ENCODE measurements at places on chromosomes 2 and 18.

DNA sequence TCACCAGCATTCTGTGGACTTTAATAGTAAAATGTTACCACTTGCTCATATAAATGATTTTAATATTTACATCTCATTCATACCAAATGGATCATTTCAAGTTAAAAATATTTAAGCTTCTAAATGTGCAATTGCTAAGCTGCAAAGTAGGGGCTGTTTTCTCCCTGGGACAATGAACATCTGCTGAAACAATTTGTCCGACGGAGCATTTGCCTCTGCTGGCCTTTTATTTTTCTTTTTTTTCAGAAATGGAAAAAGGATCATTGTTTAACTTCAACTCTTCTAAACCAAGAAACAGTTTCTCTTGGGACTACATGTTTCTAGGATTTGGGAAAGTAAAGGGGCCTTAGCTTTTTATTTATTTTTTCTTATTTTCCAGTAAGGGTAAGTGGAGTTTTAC, 43.8 kb upstream of the ITPRID2 start:
- DNase-seq = no peak

DNA sequence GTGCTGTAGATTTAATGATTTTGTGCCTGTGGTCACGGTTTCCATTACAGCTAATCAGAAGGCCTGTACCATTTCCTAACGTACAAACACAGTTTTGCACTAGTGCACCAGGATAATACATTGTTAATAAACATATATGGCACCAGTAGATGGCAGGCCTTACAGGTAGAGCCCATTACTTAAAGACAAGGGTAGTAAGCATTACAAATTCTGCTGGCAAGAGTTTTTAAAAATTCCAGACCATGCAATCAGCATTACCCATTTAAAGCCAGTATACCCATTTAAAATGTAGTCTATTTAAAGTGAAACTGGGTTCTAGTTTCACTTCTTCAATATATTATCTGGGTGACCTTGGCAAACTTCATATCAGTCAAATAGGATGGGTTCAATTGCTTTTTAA, 224.2 kb downstream of the NUP35 start:
- no peak for DNase-seq

DNA sequence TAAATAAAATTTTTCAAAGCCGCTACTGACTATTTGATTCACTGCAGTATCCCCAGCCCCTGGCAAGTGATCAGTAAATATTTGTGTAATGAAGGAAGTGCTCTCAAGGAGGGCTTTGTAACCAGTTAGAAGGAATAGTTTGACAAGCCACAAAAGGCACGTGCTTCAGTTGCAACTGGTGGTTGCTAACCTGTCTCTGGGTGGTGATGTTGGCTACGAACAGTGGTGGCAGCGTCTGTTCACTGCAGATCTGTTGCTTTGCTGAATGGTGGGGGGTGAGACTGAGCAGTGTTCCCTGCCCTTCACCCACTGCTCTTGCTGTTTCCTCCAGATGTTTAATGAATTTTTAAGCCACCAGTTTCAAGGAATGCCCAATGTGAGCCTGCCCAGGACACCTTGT, 73.9 kb upstream of the SIX2 start:
- no peak for DNase-seq

DNA sequence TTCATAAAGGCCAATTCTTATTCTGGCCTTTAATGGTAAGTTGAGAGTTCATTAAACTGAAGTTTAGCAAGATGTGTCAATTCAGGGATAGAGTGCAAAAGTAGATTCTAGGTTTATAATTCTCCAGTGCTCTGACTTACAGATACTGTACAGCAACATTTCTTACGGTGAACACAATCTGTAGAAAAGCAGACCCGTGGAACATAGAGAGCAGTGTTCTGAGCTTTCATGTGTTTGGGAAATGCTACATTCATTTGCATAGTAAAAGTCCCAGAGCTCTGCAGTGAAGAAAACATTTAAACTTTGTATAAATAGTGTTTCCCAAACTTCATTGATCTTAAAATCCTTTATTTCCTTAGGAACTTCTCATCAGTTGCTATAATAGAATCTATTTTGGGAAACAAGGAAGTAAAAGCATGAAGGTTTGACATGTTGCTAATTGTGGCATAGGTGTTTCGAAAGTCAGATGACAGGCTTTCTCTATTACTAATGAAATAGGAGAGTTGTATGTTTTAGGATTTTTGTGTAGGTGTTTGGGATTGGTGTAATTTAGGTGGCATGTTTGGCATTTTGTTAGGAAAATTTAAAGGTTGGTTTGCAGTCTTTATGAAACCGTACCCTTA, 138.2 kb downstream of the ASXL3 start:
- DNase-seq = no peak

DNA sequence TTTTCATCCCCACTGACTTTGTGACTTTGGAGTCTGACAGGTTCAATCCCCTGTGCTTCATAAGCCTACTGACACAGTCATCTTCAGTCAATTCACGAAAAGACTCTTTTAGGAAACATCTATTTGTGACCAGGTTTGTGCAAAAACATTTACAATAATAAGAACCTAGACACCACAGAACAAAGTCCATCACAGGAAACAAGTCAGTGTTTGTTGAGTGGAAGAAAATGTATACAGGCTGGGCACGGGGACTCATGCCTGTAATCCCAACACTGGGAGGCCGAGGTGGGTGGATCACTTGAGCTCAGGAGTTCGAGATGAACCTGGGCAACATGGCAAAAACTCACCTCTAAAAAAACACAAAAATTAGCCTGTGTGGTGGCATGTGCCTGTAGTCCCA, 49.7 kb downstream of the TGFA start:
- DNase-seq = no peak

DNA sequence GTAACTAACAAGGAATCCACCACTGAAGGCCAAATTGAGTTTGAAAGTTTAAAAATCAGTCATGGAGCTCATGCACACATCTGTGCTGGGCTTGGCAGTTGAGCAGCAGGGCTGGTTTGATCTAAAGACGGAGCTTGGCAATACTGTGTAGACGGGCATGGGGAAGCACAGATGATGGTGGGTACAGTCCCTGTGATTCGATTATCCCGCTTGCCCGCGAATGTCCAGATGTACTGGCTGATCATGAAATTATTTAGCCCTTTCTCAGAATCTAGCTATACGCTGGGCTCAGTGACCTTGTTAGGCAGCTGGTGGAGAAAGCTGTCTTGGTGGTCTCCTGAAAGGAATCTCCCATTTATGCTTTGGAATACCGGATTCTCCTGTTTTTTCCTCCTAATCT, 74.8 kb upstream of the SOX11 start:
- DNase-seq = no peak

DNA sequence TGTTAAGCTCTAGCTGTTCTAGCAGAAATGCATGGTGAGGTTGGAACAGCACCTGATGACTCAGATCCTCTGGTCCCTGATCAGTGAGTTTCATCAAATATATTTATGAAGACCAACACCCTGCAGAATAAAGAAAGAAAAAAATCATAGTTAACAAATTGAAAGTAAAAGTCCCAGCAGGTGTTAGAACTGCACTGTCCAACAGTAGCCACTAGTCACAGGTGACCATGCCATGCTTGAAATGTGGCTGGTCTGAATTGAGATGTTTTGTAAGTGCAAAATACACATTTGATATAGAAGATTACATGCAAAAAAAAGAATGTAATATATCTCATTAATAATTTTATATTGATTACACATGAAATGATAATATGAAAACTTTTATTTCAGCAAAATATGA, 1010.7 kb upstream of the ZEB2 start:
- DNase-seq = no peak

DNA sequence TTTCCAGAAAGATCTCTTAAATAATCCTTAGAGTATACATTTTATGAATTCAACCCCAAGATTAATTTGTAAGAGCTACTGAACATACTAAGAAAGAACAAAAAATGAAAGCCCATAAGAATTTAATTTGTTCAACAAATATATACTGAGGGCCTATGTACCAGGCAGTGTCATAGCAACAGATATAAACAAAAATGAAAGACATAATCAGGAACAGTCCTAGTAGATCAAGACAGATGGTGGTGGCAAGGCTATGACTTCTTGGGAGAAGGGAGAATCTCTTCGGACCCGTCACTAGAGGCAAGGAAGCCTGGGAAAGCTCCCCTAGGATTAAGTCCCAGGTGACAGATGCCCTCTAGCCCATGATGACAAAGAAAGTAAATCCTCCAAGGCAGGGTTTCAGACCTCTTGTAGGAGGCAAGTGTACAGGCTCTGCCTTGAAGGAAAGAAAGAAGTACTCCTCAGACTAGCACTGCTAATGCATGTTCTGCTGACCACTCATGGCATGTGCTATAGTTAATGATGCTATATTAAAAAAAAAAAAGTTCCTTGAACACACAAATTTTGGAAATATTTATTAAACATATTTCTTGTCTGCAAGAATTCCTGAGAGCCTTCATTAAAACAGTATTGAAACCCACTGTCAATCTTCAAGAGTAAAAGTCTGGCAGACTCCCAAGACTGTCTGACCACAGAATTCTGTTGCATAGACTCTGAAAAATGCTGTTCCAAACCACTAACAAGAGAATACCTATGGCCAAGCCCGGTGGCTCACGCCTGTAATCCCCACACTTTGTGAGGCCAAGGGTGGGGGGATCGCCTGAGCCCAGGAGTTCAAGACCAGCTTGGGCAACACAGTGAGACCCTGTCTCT, 31.5 kb downstream of the NOL10 start:
- DNase-seq = peak; percentile 51

DNA sequence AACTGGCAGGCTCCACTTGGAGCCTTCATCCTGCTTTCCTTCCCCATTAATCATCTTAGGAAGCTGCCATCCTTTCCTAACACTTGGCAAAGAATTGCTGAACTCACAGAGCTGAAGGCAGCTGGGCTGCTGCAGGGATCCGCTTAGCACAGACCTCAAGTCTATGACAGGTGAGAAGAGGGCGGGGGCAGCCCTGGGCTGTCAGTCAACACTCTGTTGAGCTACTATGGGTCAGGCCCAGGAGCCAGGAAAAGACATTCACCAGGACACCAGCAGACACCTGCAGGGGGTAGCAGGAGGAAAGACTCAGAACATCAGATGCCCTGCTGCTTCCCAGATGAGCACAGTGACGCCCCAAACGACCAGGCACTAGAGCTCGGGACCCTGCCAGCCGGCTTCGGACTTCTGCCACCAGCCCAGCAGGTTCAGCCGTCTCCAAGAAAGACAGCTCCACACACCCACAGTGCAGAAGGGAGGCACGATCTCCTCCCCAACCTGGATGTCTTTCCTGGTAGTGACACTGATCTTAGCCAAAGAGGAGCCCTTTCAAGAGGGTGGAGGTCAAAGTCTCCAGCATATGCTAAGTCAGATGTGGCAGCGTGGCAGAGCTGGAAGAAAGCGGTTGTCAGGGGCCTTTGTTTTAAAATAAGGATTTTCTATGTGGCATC, 55.2 kb downstream of the SNORC start:
- DNase-seq = no peak

- DNase-seq = no peak
Measured at GRCh38 chr18:79964330-79965118, at the start of gene HSBP1L1. Gene HSBP1L1 (plus strand): TSS chr18:79964643. CDS start chr18:79964736, 93 bp downstream.

GRCh38 chr18:2310886-2311285, 260.4 kb downstream of the METTL4 start:
- DNase-seq = no peak

- no peak for DNase-seq
Measured at GRCh38 chr2:176172007-176172894, 15.1 kb downstream of the HOXD3 start.

- DNase-seq = no peak
Measured at GRCh38 chr2:240095556-240096523, 40.3 kb downstream of the COPS9 start.

DNA sequence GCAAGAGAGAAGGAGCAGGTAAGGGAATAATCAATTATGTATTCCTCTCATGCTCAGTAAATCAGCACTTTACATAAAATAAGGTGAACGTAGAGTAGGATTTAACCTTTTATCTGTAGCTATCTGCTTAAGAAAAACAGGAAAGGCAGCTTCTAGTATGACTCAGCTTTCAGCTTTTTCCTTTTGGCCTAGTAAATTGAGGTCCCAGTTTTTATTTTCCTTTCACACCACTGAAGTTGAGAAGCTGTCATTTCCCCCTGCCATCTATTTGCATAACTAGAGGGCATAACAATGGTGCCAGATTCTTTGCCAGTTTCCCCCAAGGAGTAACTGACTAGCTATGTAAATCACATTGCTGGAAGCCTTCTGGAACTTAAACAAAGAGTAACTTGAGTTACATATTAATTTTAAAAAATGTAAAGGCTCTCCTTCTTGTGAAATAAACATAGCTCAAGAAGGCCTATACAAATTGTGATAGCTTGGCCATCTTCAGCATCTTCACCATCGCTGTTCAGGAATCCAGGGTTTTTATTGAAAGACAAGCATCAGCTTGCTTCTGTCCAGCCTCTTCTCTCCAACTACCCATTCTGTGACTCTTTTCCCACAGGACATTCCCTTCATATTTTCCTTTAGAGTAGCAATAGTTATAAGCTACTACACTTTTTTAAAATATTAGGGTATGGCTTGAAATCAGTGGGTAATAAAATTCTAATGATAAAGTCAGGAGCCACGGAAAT, 97.0 kb downstream of the KYNU start:
- no peak for DNase-seq

DNA sequence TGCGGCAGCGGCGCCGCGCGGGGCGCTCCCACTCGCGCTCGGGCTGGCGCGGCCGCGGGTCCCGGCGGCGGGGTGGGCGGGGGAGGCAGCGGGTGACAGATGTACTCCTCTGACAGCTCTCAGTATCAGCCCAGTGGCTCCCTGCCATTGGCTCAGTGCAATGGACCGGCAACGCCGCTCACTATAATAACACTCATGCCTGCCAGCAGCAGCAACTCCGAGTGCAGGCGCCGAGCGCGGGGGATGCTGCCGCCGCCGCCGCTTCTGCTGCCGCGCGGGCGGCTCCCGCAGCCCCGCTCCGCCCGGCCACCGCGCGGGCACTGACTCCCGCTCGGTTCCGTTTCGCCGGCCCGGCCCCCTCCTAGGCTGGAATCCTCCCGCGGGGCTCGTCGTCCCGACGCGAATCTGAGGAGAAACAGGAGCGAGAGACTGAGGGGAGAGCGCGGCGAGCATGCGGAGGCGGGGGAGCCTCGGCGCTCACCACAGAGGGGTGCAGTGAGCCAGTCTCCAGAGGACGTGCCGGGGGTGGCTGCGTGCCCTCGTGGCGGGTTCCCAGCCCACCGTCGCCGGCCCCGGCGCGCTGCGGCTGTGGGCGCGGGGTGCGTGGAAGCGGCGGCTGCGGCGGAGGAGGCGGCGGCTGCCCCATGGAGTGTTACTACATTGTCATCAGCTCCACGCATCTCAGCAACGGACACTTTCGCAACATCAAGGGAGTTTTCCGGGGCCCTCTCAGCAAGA, at the start of gene ZNF804A:
Gene ZNF804A, plus strand, starts transcription at position 214 of the 738 bp plus-strand sequence. Its CDS starts 431 bp downstream, at position 645.
- DNase-seq = no peak

DNA sequence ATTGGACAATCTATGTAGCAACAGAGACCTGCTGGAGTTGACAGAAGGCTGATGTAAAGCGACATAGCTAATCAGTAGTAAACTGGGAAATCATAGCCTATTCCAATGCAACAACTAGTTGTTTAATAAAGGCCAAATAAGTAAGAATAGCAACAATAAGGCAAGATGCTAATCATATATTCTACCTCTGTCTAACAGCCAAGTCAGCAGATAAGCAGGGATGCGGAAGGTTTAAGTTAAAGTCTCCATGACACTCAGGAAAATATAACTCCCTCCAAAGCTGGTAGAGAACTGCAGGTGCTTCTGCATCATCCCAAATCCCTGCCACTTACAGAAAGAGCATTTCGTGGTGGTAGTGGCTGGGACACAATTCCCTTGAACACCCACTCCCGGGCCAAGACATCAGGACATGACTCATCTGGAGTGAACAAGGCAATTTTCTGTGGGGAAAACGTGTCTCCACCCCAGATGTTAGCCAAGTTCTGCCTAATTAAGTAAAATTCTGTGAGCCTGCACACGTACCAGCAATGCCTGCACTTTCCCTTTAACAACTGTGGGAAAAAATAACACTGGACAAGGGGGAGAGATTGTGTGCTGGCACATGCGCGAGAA, 413.6 kb upstream of the ID2 start:
- peak; percentile 17 for DNase-seq

- no peak for DNase-seq
Measured at GRCh38 chr2:33457556-33458247, 18.7 kb upstream of the RASGRP3 start.
